Spleen (tissue), 13 donors: ENCODE measurements at places on chromosomes 6 and 20. TPM values are rescaled to one million over a fixed set of nuclear protein-coding genes. Genes with fewer than 3 reads are reported as not detected.

DNA sequence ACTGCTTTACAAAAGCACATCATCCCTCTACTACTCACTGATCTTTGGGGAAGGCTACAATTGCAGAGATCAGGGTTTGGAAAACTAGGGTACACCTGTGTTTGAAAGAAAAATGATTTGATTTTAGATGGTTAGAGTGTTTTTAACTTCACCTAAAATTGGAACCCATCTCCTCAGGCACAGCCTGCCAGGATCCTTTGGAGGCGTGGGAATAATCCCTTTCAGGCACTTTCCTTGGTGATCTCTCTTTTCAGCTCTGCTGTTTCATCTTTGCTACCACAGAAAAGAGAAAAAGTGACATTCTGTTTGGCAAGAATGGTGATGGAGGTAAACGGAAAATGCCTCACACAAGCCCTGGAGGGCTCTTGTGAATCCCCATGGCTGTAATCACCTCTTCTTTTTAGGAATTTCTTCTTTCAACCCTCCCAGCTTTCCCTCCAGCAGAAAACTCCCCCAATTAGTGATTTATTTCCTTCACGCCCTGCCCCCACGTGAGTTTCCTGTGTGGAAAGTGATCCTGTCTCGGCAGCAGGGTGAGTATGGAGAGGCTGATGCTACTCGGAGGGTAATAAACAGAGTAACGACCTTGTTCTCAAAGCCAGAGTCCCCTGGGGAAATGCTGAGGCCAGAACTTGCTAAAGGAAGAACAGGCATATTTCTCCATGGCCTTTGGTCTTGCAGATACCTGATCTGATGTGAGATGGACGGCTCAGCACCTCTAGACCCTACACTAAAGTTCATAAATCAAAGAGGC lies 9.2 kb downstream of the KCNG1 start:
- peak; percentile 17 for DNase-seq
- H3K27me3 ChIP-seq: peaks cover 48% of the 10 kb centered on the region
- no peak overlapping the region for H3K4me3 ChIP-seq
- peaks cover 8% of the 10 kb centered on the region for H3K4me1 ChIP-seq

DNA sequence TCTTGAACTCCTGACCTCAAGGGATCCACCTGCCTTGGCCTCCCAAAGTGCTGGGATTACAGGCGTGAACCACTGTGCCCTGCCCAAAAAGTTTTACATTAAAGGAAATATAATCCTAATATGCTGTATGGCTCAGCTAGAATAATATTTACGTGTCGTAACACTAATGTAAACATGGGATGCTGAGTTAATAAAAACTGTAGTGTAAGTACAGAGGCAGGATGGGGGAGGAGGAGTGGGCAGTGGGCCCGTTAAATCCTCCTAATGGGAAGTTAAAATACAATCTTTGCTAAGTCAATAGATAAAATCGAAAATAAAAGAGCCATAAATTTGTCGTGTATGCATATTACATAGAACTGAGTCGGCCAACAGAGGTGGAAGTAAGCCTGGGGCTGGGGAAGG lies 12.1 kb upstream of the IP6K3 start:
- no peaks in the 10 kb centered on the region for H3K27me3 ChIP-seq
- no peak overlapping the region for H3K4me3 ChIP-seq
- H3K27ac ChIP-seq: no peak overlapping the region
- H3K36me3 ChIP-seq: no peaks in the 10 kb centered on the region

DNA sequence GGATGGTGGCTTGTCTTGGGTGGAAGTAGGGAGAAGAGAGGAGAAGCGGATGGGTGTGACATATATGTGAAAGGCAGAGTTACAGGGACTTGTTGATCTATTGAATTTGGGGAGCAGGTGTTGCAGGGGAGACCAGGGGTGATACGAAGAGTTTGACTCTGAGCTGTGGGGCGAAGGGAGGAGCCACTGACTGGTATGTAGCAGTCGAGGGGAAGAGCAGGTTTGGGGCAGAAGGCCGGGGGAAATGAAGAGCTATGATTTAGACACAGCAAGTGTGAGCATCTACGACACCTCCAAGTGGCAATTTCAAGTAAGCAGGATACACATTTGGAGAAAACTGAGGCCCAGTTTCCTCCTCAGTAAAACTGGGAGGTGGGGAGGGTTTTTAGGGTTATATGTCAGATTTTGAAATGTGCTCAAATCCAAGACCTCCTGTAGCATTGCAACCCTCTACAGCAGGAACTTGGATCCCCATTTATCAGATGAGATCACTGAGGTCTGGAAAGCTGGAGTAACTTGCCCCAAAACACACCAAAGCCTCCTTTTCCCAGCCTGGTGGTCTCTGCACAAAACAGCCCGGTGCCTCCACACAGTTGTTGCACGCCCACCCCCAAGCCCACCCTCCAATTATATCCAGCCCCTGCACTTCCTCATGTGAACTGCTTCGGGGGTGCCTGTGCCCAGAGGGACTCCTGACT lies 137.8 kb downstream of the PREX1 start:
- no peaks in the 10 kb centered on the region for H3K36me3 ChIP-seq
- H3K27ac ChIP-seq: no peak overlapping the region
- peak; percentile 24 for DNase-seq
- H3K4me1 ChIP-seq: peaks cover 17% of the 10 kb centered on the region
- no peaks in the 10 kb centered on the region for H3K27me3 ChIP-seq

GRCh38 chr20:63529861-63530787 lies 7.1 kb downstream of the PTK6 start:
- no peak overlapping the region for H3K27ac ChIP-seq
- H3K36me3 ChIP-seq: no peaks in the 10 kb centered on the region
- H3K27me3 ChIP-seq: no peaks in the 10 kb centered on the region
- no peak overlapping the region for H3K4me3 ChIP-seq
- H3K4me1 ChIP-seq: no peaks in the 10 kb centered on the region

Gene OR2J3
- total RNA-seq: not detected

Gene SYNGAP1
- 20.1 TPM for total RNA-seq

Gene DEFB124
- not detected for total RNA-seq
